ENCODE measurements at places on chromosomes 2 and 18.

GRCh38 chr2:224946895-224947294 lies 95.4 kb downstream of the DOCK10 start:
- no peak for DNase-seq

GRCh38 chr18:23648940-23649607 lies 13.6 kb downstream of the ANKRD29 start:
- DNase-seq = no peak

DNA sequence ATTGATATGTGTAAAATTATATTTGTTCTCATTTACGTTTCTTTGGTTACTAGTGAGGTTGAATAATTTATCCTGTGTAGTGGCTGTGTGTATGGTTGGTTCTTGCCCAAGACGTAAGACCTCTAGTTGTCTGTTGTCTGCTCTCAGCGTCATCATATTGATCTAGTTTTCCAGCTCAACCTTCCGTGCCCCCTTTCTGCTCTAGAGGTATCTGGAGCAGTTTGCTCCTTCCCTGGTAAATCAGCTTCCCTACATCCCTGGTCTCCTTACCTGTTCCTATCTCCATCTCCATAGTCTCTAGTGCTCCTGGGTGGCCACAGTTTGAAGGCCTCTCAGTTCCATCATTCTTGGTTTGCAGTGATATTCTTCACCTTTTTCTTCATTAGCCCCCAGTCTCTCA lies 1.2 kb downstream of the SMYD5 start:
- no peak for DNase-seq

DNA sequence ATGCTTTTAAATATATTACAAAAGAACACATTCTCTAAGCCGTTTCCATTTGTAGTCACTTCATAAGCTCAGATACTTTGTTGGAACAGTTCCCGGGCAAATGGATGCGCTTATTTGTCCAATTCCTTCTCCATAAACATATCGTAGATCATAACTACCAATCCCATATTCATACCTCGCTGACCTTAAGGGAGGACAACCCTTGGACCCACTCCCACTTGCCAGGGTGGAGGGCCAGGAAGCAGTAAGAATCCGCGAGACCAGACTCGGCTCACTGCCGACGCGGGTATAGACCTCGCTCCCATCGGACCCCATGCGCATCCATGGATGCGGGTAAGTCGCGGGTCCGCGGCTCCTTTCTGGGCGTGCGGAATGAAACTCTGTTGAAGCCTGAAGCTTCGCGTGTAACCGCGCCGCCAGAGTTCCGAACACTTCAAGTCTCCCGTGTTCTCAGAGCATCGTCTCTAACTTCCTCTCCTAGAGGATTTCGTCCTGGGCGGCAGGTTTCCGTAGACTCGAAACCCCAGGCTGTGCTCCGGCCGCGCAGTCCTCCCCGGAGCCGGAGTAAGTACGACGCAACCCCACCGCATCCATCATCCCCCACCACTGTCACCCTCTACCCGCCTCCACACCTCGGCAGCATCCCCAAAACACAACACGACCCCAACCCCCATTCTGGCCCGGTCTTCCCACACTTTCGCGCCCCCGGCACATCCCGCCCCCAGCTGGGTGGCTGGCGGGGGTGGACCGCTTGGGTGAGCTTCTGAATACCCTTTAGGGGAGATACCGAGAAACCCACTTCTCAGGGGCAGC lies 1.1 kb downstream of the DSC3 start:
- DNase-seq = no peak

GRCh38 chr2:16138811-16139662 lies 198.7 kb downstream of the MYCN start:
- DNase-seq = no peak

- no peak for DNase-seq
Measured at GRCh38 chr2:170963386-170963785, 34.3 kb downstream of the GORASP2 start.

Data from DMS79 (cell line).